Activated T-cell treated with anti-CD3 and anti-CD28 coated beads, Interleukin-2, amount 50 U/mL, for 24 hours (primary cell): ENCODE measurements at places on chromosomes 1 and 21.

- DNase-seq: no peak
Measured at GRCh38 chr1:86846164-86846647, 67.7 kb downstream of the SELENOF start.

- no peak for DNase-seq
Measured at GRCh38 chr21:45986316-45987051, 4.9 kb downstream of the COL6A1 start.

- DNase-seq: no peak
Measured at GRCh38 chr1:7535934-7536878, 234.9 kb upstream of the VAMP3 start.

- DNase-seq: no peak
Measured at GRCh38 chr21:37821786-37822450, 94.3 kb downstream of the KCNJ6 start.

DNA sequence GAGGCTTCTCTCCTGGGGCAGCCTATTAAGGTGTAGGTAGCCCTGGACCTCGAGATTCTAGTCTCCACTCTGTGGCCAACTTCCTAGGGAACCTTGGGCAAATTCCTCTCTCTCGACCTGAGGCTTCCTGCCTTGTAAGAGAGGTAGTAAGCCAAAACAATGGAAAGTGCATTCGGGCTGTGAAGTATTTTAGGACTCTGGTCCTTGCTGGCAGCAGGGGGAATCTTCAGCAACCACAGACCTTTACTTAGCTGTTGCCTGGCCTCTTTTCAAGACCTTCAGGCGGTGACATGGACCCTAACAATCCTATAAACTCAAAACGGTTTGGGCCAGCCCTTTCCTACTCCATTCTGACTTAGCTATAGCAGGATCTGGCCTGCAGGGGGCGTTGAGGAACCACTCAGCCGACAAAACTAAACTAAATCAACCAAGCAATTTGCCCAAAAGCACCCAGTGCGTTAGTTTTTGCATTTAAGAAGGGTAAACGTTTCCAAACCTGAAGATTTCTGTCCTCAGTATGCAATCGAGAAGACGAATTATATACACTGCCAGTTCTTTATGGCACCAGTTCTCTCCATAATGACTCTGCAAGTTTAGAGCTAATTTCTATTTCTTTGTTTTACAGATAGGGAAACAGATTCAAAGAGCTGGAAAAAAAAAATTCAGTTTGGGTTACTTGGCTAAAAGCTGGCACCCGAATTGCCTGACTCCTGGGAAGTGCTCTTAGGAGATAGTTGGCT, 10.9 kb upstream of the SESN2 start:
- DNase-seq: peak; percentile 87

GRCh38 chr1:86423873-86424272, at the start of gene CLCA2:
TSS of gene CLCA2 (plus strand) at chr1:86424171. CDS start at chr1:86424248, 77 bp downstream.
- no peak for DNase-seq
